ENCODE measurements at places on chromosomes 4 and X.

DNA sequence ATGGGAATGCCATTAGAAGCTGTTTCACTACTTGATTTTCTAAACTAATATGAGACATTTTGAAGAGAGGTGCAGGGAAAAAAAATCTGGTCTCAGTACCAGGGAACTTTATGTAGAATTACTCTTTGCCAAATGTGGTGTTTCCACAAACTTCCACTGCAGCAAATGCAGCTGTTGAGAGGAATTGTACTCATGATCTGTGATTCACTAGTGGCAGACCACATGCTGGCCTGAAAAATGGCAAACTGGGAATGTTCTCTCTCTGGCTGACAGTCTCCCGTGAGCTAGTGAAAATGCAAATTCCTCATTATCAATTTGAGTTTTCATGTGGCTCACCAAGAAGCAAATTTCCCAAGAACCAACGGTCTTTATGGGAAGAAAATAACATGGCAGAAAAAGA lies 37.8 kb upstream of the GPR101 start:
- DNase-seq = no peak

- no peak for DNase-seq
Measured at GRCh38 chr4:217891-218290, 87.4 kb downstream of the ZNF732 start.

- peak; percentile 17 for DNase-seq
Measured at GRCh38 chr4:124018383-124019317, 622.1 kb downstream of the SPRY1 start.

GRCh38 chr4:47002580-47002979 lies 9.2 kb upstream of the GABRA4 start:
- DNase-seq = no peak

DNA sequence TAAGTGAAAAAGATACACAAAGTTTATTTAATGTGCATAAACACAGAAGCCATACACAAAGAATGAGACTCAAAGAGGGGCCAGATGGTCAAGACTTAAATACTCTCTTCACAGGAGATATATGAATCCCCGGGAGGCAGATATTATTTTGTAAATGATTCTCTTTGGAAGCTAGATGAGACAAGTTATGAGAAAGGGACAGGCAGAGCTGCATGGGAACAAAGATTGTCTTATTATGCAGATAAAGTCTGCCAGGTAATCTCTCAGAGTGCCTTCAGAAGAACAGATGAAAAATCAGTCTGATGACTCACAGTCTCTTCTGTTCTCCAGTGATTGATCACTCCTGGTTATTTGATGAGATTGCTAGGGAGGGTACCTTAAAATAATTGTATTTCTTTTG lies 89.0 kb downstream of the NAF1 start:
- no peak for DNase-seq

- DNase-seq = no peak
Measured at GRCh38 chr4:18440527-18441202, 419.1 kb upstream of the LCORL start.

- DNase-seq = no peak
Measured at GRCh38 chr4:10701161-10701560, 16.6 kb upstream of the CLNK start.

DNA sequence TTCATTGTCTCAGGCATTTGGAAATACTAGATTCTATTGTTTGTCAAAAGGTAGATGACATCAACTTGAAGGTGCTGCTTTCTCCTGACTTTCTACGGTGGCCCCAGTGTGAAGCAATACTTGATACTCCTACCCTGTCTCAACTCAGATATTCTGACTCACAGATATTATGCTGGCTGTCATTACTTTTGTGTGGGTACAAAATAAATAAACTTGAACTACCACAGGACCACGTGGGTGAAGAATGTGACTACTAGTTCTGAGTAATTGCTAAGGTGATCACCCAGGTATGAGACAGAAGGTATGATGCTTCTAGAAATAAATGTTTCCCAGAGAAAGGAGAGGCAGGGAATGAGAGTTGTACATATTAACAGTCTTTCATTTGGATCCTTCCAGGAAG lies 275.3 kb upstream of the SPOCK3 start:
- no peak for DNase-seq

DNA sequence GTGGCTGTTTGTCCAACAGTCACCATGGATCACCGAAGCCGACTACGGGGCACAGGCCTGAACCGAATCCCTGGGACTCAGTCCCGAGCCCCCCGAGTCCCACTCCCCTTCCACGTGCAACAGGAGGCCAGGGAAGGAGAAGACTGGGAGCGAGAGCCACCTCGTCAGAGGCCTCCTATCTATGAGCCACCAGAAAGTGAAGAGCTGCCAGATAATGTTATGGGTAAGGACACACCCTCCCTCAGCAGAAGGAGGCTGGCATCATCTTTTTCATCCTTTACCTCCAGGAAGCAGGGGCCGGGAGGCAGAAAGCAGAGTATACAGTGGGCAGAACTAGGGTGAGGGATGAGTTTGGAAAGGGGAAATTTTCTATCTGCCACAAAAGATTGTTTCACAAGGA lies 2.8 kb upstream of the PRDX4 start:
- no peak for DNase-seq

DNA sequence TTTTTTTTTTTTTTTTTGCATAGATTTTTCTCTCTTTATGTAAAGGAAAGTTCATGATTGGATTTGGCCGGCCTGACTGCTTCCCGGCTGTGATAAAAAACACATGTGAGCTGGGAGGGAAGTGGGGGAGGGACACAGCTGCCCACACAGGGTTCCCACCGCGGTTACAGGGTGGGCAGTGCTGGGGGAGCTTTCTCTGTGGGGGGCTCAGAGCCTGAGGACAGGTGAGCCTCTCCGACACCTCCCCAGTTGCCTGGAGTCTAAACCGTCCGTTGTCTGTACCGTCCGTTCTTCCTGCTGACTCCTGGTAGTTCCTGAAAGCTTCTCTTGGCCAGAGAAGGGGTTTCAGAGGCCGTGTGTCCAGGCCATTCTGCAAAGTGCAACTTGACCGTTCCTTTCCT lies 21.8 kb downstream of the SHOX start:
- no peak for DNase-seq

Measured in body of pancreas (tissue), 4 donors.